Substantia nigra (tissue), 51 donors: ENCODE measurements at places on chromosomes 12 and 14.

DNA sequence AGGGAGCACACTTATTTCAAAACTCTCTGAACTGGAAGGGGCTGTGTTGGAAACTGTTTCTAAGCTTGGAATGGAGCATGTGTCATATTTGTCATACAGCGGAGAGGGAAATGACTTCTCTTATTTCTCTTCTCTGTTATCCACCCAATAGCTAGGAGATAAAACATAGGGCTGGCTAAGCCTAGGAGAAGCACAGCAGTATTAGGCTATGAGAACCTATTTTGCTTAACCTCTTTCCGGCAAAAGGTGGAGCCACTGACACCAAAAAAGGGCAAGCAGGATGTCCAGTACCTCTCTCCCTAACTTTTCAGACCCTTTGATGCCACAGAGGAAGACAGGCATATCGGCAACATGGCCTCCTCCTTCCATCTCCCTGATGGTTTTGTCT is 148.3 kb downstream of the CRADD start:
- no peak for DNase-seq

DNA sequence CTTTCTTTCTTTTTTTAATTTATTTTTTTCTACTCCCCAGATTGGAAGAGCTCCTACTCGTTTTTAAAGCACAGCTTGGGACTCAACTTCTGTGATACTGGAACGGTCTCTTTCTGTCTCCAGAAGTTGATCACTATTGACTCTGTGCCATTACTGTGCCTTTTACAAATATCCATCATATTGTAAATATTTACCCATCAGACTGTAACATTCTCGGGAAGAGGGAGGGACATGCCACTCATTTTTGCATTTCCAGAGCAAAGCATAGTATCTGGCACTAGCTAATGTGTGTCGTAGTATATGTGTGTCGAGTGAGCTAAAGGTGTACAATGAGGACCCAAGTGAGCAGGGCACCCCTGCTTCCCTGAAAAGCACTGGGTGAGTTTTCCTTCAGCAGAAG is 24.0 kb upstream of the GSG1 start:
- no peak for DNase-seq

DNA sequence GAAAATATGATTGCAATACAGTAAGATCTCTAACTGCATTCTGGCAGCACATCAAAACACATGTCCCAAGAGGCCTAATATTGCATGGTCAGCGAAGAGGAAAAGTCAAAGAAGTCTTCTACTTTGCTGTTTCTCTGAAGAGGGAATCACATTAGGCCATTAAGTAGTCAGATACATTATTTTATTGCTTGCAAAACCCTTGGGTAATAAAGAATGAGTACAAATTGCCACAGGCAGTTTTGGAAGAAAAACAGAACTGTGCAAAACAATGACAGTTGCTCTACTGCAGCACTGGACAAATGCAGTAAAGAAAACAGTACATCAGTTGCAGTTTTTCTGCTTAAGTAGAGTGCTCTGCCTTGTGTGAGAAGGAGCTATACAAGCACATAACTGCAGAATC is 211.9 kb downstream of the MED13L start:
- DNase-seq = no peak

GRCh38 chr12:94762943-94763342 is 112.6 kb upstream of the TMCC3 start:
- DNase-seq = no peak

GRCh38 chr12:112183141-112184021 is 58.0 kb downstream of the TRAFD1 start:
- DNase-seq = no peak

GRCh38 chr12:78164154-78164553 is 333.5 kb downstream of the NAV3 start:
- DNase-seq = no peak

DNA sequence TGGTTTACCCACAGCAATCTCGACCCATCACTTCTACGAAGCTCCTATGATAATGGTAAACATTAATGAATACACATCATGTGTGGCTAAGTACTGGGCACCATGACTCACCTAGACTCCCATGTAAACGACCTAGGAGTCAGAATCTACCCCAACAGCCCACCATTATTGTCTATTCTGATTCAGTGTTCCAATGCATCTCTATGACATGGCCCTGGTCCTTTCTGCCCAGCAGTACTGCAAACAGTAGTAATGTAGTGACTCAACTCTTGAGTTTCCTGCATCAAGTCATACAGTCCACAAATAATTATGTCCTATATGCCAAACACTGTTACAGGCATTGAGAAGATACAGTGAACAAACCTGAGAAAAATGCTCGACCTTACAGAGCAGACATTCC is 14.6 kb downstream of the GTF2A1 start:
- DNase-seq = no peak

- no peak for DNase-seq
These were observed 394.6 kb downstream of the AEBP2 start for GRCh38 chr12:19833775-19834501.

DNA sequence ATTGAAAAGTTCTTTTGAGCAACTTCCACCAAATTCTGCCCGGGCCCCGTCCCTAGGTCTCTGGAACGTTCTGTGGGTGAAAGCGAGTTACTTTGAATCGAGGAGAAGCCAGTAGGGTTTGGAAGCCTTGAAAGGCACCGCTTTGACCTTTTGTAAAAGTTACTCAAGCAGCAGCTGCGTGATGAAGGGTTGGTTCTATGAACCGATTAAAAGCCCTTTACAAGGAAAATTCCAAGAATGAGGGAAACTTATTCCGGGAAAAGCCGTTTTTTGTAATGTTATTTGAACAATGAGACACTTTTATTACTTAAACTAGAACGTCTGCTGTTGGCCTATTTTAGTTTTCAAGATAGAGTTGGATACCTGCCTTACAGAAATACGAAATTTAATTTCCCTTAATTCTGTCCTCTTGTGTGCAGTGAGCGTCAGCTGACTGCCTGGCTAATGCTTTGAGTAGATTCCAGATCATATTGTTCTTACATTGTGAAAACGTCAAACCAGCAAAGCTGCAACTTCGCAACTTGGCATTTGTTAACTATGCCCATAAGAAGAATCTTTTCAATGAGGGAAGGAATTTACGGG is 906 bp downstream of the LARP4 start:
- DNase-seq = no peak

DNA sequence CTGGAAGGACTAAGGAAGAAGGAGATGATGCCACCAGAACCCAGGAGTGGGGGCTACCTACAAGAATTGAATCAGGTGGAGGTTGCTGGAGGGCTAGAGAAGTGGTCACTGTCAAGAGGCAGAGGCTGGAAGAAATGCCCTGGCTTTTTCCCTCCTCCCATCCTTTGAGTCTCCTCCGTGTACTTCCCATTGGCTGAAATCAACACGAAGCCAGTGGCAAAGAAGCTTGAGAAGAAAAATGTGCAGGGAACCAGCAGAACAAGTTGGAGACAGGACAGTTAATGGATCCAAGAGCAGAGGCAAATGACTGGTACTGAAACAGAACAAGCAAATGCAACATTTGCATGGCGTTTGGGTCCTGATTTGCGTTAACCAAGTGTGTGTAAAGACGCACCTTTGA is 9.1 kb upstream of the FBLN5 start:
- DNase-seq = no peak

DNA sequence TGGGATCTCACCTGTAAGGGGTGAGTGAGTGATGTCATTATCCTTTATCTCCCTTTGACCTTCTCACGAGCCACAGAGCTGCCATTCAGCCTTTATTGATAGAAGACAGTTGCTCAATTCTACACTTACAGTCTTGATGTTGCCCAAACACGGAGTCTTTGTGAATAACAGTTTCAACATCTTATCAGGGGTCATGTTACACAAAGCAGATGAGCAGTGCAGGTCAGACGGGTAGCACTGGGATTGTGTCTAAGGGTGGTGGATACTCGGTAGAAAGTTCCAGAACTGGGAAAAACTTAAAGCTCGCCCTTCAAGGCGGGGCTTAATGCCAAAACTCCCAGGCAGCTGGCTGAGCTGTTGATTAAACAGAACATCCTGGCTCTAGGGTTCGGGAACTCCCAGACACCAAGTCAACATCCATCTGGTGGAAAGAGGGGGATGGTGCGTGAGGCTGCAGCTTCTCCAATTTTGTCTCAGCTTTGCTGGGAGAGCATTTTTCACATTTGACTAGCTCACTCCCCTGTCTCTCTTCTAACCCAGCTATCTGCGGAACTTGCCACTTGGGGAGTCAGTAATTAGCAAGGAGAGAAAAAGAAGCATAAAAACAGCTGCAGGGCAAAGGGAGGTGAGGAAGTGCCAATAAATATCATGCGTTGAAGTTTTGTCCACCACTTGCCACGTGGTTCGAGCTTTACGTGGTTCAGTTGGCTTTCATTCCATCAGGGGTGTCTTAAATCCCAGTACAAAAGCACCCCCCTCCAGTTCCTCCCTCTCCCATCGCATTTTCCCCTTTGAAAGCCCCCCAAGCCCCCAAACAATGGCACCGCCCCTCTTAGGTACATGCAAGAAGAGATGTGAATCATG is 31.0 kb downstream of the FOXN4 start:
- no peak for DNase-seq

DNA sequence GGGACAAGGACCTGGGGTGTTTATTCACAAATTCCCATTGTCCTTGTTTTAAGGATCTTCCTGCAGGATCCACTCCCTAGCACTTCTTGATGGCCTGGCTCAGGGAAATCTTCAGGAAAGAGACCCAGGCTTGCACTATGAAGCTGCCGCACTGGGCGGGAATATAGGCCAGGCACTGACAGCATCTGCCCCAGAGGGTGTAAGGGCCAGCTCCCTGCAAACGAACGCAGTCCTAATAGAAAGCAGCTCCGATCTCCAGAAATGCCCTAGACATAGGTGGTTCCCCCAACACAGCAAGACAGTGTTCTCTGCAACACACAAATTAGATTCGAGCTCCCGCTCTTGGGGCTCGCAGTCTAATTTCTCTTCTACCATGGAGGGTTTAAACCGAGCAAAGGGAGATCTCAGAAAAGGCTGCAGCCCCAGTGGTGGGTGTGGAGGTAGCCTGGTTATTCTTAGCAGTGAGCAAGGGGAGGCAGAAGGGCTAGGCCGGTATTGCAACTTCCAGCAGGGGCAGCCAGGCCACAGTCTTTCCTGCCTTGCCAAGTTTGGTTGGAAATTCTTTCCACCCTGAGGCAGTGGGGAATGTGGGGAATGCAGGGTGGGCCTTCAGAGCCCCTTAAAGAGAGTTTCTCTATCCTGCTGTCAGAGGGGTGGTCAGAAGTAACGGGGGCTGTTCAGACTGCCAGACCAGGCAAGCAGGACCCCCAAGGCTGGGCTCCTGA is 16.1 kb upstream of the WSCD2 start:
- no peak for DNase-seq

DNA sequence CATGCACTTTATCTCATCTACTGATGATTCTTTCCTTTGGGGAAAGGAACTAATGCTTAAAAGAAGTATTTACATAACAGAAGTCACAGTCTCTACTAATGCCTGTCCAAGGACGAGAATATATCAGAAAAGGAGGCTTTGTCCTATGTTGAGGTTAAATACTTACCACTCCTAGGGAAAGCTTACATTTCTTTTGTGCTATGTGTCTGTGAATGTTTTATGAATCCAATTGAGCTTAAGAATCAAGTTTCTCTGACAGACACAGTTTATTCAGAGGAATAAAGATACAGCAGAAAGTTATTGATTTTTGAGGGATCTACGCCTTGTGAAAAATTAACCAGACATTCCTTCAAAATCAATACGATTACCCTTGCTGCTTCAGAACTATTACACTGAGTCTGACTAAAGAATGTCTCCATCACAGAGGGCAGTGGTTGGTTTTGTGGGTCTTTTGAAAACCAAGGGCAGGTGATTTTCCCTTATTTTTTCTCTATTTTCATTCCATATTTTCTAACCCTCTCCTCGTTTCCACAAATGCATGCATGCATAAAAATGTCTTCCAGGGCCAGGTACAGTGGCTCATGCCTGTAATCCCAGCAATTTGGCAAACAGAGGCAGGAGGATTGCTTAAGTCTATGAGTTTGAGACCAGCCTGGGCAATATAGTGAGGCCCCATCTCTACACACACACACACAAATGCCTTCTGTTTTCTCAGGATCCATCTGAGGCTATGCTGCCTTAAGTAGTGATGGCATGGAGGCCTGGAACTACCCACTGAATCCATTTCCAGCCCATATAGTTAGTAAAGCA is 1095.1 kb downstream of the GALC start:
- DNase-seq = no peak

DNA sequence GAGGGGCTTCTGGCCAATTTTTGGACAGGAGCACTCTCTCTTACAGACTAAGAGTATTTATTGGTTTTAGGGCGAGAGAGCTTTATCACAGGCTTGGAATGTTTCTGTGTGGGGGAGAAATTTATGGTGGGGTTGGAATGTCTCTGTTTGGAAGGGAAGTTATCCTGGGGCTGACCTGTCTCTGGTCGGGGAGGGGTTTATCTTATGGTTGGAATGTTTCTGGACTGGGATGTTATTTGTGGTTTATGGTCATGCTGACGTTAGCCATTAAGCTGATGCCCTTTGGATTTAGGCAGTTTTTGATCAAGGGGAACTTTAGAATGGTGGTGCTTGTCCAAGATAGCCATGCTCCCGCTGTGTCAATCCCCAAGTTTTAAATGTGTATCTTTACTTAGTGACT is 614.8 kb downstream of the DIO2 start:
- no peak for DNase-seq

DNA sequence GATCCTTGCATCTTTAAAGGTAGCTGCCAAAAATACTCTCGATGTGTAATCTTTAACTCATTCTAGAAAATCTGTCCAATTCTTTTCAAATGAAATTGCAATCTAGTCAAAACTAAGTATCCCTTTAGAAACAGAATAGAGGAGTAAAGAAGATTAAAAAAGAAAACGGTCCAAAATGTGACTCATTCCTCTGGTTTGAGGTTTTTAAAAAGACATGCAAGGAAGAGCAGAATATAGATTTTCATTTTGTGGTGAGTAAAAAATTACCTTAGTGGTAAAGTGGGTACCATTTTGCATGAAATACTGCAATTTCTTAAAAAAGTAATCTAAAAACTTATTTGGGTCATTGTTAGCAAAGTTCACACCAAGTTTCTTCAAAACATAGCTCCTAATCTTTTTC is 108.4 kb downstream of the BRMS1L start:
- DNase-seq = no peak
